ENCODE measurements at places on chromosomes 5 and 9.

- DNase-seq, result no peak
Measured at GRCh38 chr5:36177715-36178523, 26.0 kb downstream of the SKP2 start.

GRCh38 chr5:14667770-14668169 is 3.3 kb downstream of the OTULIN start:
- DNase-seq, result no peak

DNA sequence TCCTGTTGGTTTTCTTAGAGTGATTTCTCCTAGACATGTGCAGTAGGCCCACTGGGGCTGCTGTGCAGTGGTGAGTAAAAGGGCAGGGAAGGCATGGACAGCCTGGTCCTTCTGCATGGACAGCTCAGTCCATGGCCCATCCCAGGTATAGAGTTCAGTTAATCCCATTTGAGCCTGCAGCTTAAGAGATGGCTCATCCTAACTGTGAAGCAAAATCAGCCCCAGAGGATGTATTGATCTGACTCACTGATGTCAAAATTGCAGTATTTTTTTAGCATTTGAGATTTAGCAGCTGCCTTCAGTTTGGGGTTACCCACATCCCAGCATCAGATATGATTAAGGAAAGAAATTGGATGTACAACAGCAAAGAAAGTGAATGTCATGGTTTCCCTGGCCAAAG is 93.4 kb downstream of the PDE6A start:
- DNase-seq, result no peak

GRCh38 chr5:138651058-138651766 is 76.0 kb upstream of the HSPA9 start:
- DNase-seq, result no peak

GRCh38 chr9:35813434-35814105 is 1.3 kb downstream of the HINT2 start:
- DNase-seq, result no peak

DNA sequence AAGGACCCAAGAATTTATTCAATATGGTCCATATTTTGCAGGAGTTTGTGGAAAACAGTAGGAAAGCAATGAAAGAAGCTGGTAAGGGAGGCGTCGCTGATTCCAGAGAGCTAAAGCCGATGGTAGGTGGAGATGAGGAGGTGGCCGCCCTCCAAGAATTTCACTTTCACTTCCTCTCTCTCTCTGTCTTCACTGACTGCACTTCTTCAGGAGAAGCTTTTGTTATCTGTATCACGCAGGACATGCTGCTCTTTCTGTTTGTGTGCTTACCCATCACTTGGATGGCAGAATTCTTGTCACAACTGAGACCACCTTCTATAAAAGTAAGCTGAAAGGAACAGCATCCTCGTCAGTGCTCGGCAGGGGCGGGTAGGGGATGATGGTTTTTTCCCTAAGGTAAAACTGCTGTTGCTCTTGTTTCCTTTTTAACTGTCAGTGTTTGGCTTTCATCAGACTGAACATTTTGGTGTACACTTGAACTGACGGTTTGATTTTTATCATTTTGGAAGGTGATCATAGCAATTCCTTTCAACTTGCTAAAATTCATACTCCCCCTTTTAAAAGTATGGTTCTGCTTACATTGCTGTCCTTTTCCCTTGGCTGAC is 62.4 kb upstream of the FSD1L start:
- DNase-seq, result no peak

GRCh38 chr9:137433916-137434431 is 7.2 kb downstream of the ENTPD8 start:
- DNase-seq, result no peak

DNA sequence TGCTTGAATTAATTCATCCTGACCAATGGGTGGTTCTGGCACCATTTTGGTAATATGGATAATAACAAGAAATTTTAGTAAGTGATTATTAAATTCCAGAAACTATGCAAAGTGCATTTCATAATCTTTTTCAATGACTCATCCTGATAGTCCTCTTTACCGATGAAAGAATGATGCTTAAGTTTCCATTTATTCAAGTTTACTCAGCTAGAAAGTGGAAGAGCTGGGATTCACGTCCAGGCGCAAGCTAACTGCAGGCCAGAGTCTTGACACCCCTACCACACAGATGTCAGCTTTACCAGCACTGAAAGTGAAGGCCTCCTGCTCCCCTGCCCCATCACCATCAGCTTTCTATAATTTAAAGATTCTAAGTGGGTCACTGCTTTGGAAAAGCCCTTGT is 493.5 kb upstream of the WWC1 start:
- DNase-seq, result no peak

GRCh38 chr5:172524573-172525021 is 70.3 kb upstream of the SH3PXD2B start:
- no peak for DNase-seq

- no peak for DNase-seq
Measured at GRCh38 chr5:78896132-78896531, 89.0 kb downstream of the ARSB start.

DNA sequence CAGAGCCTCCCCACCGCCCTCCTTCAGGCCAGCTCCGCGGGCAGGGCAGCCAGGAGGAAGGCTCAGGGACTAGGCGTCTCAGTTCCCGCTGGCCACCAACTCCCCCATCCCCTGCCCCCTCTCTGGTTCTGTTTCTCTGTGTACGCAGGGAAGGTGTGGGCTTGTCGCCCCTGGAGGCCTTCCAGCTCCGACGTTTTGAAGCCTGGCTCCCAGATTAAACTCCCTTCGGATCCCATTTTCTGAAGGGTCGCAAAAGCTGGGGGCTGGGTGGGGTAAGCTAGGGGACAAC is 346 bp downstream of the ATOX1 start:
- no peak for DNase-seq

- no peak for DNase-seq
Measured at GRCh38 chr5:143284521-143284920, 119.0 kb downstream of the NR3C1 start.

DNA sequence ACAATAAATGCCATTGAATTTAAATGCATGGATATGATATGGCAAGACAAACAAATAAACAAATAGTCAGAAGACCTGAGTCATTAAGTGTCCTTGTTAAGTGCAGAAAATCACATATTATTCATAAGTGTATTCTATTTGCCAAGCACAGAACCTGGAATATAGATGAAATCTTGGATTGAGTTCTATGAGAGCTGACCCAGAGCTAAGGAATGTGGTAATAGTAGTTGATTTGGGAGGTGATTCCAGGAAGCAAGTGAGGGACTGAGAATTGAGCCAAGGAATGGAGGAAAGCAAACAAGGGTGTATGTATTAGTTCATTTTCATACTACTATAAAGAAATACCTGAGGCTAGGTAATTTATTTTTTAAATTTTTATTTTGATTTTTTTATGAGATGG is 208.9 kb downstream of the TRIM32 start:
- DNase-seq, result no peak

- DNase-seq, result no peak
Measured at GRCh38 chr5:27048510-27048909, 10.1 kb upstream of the CDH9 start.

DNA sequence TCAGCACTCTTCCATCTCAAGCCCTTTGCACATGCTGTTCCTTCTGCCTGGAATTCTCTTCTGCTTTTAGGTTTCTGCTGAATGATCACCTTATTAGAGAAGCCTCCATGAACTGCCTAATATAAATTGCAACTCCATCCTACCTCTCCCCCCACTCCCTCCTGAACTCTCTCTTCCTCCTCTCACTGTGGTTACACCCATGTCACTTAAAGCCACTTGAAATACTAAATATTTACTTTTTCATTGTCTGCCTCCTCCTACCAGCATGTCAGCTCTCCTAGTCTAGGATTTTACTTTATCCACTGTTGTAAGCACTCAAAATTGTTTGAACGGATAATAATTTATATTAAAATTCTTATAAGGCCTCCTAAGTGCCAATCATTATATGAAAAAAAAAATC is 43.8 kb downstream of the ACTL7B start:
- DNase-seq, result no peak

DNA sequence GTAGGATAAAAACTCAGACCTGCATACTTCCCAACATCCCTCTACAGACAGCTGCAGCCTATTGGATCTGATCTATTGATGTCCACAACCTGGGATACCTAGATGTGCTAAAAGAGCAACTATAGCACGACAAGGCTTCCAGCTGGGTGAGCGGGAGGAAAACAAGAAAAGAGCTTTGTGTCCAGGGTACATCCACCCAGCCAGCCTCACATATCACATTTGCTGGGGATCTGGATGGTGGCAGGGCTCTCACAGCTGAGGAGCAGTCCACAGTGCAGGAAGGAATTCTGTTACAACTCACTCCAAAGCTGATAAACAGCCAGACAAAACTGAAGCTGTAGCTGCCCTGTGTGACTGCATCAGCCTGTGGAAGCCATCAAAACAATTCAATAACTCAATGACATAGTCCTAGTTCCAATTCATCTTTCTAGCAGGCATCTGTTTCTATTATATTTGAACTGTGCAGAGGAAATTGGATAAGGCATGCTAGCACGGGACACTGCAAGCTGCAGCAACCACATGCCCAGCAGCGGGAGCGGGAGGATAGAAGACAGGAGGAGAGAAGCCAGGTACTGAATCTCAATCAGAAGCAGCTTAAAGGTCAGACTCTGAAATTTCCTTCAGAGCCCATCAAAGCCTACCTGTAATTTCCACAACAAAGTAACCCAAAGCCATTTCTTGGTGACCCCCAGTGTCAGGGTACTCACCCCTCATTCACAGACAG is 45.0 kb downstream of the MED10 start:
- DNase-seq, result no peak

DNA sequence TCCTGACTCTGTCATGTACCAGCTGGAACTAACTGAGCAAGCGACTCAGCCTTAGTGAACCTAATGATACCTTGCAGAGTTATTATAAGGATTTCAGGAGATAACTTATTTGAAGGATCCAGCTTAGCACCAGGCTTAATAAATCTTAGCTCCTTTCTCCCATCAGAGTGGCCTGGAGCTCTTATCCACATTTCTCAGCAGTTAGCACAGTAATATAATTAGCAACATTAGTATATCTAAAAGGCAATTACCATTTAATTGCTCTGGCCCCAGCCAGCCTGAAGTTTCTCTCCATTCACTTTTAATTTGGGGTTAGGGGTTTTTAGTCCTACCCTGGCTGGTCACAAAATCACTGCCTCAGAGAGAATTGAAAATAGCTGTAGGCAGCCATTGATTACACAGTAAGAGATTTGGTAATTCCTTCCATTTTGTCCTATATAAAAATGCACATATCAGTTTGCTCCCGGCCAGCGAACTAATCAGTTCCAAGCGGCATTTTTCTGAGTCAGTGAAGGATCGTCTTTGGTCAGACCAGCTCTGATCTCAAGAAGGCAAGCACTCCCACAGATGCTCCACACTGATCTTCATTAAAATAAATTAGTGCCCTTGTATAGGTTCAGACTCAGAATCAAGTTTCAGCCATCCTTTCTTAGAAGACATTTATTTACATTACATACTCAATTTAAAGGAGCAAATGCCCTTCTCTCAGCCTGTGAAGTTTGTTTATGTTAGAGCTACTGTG is 56.6 kb downstream of the SNCAIP start:
- no peak for DNase-seq

GRCh38 chr9:111979561-111979960 is 82.9 kb downstream of the UGCG start:
- DNase-seq, result no peak

DNA sequence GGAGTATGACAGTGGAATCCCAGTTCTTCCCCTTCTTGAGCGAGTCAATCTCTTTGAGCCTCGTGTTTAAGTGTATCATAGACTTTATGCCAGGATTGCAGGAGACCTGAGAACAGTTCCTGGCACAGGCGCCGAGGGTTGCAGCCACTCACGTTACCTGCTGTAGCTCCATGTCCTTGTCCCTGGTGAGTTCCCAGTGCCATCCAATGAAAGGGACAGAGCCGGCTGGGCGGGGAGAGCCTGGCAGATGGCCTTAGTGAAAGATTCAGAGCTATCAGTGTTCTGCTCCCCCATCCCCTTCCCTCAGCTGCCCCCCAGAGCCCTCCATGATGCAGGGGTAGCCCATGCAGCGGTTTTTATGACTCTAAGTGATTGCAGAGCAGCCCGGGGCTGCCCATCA is 554.0 kb downstream of the BNC2 start:
- no peak for DNase-seq

GRCh38 chr5:36704131-36704530 is 97.7 kb downstream of the SLC1A3 start:
- no peak for DNase-seq

- DNase-seq, result no peak
Measured at GRCh38 chr9:123414936-123415930, 59.2 kb downstream of the CRB2 start.

DNA sequence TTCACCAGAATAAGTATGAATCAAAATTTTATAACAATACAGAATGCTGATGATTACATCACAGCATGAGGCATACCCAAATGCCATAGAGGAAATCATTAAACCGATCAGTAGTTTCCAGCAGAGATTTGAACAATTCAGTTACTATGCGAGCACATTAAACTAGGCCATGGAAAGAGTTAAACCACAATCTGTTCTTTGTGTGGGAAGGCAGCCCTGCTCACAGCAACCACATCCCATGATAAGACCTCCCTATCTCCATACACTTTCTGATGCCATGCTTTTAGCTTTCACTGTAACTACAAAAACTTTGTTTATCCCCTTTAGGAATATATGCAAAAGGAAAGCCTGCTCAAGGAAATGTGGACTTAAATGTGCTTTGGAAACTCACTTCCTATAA is 4.5 kb downstream of the NFIB start:
- no peak for DNase-seq

DNA sequence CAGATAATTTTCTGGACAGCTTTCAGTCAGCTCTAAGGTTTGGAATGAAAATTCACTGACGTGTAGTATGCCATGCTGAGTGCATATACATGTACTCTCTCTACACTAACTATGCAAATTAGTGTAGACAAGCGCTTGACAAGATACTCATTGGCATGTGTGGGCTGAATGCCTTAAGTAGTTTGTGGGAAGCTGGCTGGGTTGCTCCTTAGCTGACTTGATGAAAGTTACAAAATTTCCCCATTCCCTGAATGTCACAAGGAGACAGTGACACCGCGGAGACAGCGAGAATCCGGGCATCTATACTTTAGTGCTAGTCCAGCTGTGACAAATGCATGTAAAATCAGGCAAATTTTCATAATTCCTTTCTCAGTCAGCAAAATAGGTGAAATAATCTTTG is 51.6 kb upstream of the C5orf46 start:
- DNase-seq, result no peak

DNA sequence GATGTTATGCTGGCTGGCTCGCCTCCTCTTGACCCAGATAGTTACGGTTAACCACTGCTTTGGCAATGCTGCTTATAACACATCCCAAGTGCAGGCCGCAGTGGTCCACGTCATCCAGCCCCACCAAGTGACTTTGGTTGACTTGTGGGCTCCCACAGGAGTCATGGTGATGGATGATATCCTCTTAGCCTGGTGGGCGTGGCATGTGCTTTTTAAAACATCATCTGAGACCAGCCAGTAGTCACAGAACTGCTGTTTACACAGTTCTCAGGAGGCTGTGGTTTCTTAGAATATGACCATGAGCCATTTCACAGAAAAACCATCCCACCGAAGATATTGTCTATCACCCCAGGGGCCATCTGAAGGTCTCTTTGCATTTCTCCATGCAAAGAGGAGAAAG is 216.9 kb downstream of the SH3GL2 start:
- no peak for DNase-seq

GRCh38 chr5:133996683-133997252 is 8.0 kb downstream of the VDAC1 start:
- no peak for DNase-seq

Measured in AG04449 (cell line).